ENCODE measurements at places on chromosomes 2 and 18.

DNA sequence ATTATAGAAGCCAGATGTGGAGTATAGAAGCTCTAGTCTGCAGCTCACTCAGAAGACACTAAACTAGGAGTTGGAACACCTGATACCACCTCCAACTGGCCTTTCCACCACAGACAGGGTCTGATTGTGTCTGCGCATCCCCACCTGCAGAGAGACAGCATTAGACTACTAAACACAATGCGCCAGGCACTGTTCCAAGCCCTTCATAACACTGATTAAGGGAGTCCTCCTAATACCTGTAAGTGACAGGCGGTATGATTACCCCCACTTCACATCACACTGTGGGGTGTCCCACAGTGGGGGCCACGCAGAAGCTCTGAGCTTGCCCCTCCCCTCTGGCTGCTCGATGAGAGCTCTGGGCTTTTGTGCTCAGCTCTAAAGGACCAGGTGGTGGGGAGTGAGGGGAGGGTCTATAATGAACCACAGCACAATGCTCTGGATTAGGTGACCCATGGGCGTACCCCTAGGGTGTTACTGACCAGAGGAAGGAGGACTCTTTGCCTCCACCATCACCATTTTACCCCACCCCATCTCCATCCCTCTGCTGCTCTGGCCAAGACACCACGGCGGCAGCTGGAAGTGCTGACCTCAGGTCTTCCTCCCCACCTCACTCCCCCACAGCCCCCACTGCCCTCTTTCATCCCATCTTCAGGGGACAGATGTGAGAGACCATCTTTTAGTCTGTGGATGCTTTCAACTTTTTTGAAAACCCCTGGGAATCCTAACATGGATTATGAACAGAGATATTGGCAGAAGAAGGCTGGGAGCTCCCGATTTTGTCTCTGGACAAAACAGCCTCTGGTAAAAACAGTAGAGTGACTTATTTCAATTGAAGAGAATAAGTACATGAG is 145.1 kb downstream of the GFPT1 start:
- DNase-seq = no peak

- DNase-seq = no peak
Observed at GRCh38 chr2:43778233-43778632, 4.4 kb downstream of the DYNC2LI1 start.

DNA sequence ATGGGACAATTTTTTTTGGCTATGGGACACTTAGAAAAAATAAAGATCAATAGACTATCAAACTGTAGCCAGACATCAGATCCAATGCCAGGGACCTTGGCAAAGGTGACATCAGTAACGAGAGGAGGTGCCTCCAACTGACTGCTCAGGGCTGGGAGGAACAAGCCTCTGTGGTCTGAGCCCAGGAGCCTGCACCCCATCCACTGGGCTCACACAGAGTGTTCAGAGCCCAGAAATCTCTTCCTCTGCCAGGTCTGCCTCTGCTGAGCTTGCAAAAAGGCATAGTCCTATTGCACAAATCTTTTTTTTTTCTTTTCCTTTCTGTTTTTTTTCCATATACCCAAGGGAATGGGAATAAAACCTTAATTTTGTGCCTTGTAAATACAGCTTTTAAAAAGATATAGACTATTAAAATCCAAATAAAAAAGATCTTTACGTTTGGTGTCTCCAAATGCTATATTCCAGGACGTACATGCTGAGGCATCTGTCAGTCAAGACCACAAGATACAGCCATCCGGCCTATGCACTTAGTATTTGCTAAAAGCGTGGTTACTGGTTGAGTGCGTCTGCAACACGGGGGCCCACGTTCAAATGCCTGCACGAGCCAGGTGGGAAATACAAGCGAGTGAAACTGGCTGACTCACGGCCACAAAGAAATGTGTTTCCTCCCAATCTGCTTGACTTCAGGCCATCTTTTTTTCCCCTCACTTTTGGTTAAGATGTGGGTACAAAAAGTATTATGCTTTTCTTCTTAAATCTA is 7.8 kb upstream of the ARHGAP25 start:
- DNase-seq = no peak

- DNase-seq = no peak
Observed at GRCh38 chr18:59395226-59396175, 36.4 kb upstream of the LMAN1 start.
